ENCODE measurements at places on chromosomes 1 and 21.

GRCh38 chr1:15410223-15410883 is 665 bp downstream of the EFHD2 start:
- peak; percentile 35 for DNase-seq

GRCh38 chr1:83901547-83902155 is 97.3 kb downstream of the TTLL7 start:
- DNase-seq = no peak

DNA sequence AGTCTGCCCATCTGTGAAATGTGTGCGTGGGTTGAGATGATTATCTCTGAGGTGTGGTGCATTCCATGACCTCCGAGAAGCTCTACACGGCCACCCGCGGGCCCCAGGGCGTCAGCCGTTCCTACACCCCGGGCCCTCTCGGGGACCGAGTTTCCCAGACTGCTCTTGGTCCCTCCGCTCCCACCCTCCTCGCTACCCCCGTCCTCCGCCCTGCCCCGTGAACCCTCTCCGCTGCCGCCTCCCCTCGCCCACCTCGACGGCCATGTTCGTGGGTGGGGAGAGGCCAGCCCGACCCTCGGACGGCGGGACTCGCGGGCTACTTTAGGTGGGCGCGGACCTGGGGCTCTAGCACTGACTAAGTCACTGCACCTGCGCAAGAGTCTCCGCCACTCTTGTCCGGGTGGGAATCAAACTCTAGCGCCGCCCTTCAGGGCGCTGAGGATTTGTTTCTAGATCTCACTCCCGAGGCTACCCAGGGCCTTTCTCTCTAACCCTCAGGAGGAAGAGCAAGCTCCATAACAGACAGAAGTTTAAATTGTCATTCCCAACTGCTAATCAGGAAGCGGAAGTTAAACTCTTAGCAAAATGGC is 47.7 kb upstream of the VWA5B1 start:
- DNase-seq = no peak

- DNase-seq = peak; percentile 80
Observed at GRCh38 chr1:145425436-145426029, at the start of gene NBPF20. NBPF20 (minus strand) TSS chr1:145425603; CDS start chr1:145405272, 20,331 bp downstream.

DNA sequence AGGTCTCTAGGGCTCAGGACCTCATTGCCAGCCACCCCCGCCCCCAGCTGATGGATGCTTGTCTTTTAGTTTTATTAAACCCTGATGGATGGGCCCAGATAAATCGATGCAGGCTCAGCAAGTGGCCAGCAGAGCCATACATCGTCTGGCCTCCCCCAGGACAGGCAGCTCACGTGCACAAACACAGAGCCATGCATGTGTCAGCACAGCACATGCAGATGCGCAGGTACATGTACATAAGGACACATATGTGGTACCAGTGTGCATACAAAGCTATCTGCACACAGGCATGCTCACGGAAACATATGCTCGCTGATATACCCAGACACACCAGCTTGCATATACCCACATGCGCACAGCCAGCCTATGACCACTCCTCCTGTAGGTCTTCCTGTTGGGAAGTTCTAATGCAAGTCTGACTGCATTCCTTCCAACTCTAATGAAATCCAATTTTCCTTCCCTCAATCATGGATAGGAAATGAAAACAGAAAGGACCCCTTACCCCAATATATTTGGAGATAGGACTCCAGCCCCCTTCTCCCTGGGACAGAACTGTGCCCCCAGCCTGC is 897 bp downstream of the COL16A1 start:
- no peak for DNase-seq

DNA sequence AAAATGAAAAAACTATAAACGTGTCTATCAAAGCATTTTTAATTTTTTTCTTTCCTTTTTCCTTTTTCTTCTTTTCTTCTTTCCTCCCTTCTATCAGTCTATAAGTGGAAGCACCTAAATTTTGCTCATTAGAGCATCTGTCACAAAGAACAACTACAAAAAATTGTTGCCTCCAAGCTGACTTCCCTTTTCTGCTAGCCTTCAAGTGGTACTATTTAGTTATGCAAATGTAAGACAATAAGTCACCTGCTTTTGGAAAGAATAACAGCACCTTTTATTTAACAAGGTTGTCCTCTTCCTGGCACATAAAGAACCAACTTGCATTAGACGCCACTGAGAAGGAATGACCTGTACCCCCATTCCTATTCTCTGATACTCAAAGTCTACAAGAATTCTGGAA is 45.0 kb upstream of the C1orf53 start:
- DNase-seq = no peak

- DNase-seq = no peak
Observed at GRCh38 chr1:27011058-27011764, 1.4 kb downstream of the TENT5B start.

- DNase-seq = no peak
Observed at GRCh38 chr1:94113589-94114226, 7.2 kb downstream of the ABCA4 start.
